Activated naive CD4-positive, alpha-beta T cell treated with anti-CD3 and anti-CD28 coated beads, Interleukin-2, amount 10 ng/mL, durations not matched to agents 7 days and 5 days (primary cell): ENCODE measurements at places on chromosomes 3 and 15.

GRCh38 chr3:104437131-104437750 lies 929.5 kb upstream of the ALCAM start:
- H3K27ac ChIP-seq = no peak overlapping the region
- DNase-seq = no peak
- H3K36me3 ChIP-seq = no peaks in the 10 kb centered on the region
- H3K27me3 ChIP-seq = no peaks in the 10 kb centered on the region

GRCh38 chr3:46208167-46208704 lies at the start of gene CCR1:
CCR1 (minus strand) TSS chr3:46208313; CDS start chr3:46204313, 4,000 bp downstream.
- peak within 1 kb of the TSS; percentile 81 for H3K27ac ChIP-seq
- H3K4me1 ChIP-seq = peaks cover 52% of the 10 kb centered on the region
- H3K27me3 ChIP-seq = peaks cover 12% of the 10 kb centered on the region
- peak; percentile 75 for DNase-seq

DNA sequence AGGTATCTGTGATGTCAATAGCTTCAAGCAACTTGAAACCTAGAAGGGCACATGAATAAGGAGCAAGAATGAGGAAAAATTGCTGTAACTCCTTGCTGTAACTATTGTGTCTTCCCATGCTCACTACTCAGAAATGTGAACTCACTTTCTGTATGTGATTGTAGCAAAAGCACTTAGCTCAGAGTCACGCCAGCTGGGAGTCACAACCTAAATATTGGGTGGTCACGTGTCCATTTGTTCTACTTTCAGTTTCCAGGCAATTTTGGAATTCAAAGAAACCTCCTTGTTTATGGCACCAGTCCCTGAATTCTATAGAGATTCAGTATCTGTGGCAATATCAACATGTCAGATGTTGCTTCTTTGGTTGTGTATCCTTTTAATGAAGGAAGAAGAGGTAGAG lies 241.6 kb upstream of the AZI2 start:
- H3K36me3 ChIP-seq = no peaks in the 10 kb centered on the region
- no peak for DNase-seq
- no peak overlapping the region for H3K27ac ChIP-seq
- H3K27me3 ChIP-seq = no peaks in the 10 kb centered on the region
- no peak overlapping the region for H3K4me3 ChIP-seq

DNA sequence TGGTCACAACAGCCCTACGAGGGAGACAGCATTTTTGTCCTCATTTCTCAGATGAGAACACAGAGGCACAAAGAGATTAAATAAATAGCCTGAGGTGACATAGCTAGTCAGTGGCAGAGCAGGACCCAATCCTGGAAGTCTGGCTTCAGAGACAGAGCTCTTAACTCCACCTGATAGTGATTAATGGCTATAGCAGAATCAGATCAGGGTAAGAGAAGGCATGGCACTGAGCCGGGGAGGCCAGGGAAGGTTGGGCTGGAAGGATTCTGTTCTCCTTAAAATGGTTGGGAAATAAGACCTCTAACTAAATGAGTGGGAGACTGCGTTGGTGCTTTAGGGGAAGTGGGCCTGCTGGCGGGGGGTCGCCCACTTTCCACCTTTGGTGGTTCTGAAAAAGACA lies 104.5 kb downstream of the VGLL4 start:
- no peaks in the 10 kb centered on the region for H3K36me3 ChIP-seq
- H3K27ac ChIP-seq = no peak overlapping the region
- no peaks in the 10 kb centered on the region for H3K4me1 ChIP-seq
- H3K4me3 ChIP-seq = no peak overlapping the region
- DNase-seq = no peak
- H3K27me3 ChIP-seq = no peaks in the 10 kb centered on the region

DNA sequence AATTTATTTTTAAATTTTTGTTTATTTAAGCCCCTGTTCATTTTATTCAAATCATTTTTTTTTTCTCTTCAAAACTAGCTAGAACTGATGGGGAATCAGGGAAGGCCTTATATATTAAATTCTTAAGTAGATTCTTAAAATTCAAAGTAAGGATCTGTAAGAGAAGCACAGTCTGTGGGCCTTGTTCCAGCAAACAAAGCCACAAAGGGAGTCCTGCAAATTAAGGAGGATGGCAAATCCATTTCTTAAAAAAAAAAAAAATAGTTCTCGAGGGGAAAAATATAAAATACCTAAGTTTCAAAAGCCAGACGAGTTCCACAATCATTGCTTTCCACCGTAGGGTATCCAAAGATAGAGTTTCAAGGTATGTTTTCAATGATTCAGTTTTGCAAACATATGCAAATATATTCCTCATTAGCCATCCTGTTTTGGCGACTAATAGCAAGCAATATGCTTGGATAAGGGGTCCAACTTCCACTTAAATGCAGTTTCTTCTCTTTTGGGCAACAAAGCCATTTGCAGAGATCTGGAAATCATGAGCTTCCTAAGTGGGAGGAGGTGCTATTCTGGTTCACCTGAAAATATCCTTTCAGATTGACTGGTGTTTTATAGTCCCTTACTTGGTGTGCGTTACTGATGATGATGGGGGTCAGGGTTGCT lies 46.8 kb downstream of the CDIN1 start:
- no peak overlapping the region for H3K27ac ChIP-seq
- H3K4me3 ChIP-seq = no peak overlapping the region
- H3K27me3 ChIP-seq = no peaks in the 10 kb centered on the region
- no peaks in the 10 kb centered on the region for H3K36me3 ChIP-seq
- H3K4me1 ChIP-seq = no peaks in the 10 kb centered on the region
- DNase-seq = no peak

- DNase-seq = no peak
- no peak overlapping the region for H3K27ac ChIP-seq
- H3K27me3 ChIP-seq = peaks cover 5% of the 10 kb centered on the region
Measured at GRCh38 chr3:23406601-23407000, 203.5 kb downstream of the UBE2E2 start.

DNA sequence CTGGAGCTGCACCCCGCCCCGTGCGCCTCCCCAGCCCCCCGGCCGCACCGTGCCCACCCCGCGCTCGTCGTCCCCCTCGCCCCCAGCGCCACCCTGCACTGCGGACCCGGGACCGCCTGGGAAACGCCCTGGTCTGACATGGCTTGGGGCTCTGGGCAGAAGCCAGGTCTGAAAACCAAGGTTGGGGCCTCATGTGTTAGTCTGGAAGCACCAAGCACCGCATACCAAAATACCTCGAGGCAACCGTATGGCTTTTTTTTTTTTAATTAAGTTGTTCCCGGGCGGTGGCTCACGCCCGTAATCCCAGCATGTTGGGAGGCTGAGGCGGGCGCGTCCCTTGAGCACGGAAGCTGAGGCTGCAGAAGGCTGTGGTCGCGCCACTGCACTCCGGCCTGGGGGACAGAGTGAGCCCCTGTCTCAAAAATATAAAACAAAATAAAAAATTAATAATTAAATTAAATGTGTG lies 91.5 kb upstream of the CHD2 start:
- H3K4me1 ChIP-seq = peaks cover 59% of the 10 kb centered on the region
- peak overlapping the region; percentile 81 for H3K4me3 ChIP-seq
- peaks cover 2% of the 10 kb centered on the region for H3K36me3 ChIP-seq
- no peak for DNase-seq
- H3K27ac ChIP-seq = peak overlapping the region; percentile 99

DNA sequence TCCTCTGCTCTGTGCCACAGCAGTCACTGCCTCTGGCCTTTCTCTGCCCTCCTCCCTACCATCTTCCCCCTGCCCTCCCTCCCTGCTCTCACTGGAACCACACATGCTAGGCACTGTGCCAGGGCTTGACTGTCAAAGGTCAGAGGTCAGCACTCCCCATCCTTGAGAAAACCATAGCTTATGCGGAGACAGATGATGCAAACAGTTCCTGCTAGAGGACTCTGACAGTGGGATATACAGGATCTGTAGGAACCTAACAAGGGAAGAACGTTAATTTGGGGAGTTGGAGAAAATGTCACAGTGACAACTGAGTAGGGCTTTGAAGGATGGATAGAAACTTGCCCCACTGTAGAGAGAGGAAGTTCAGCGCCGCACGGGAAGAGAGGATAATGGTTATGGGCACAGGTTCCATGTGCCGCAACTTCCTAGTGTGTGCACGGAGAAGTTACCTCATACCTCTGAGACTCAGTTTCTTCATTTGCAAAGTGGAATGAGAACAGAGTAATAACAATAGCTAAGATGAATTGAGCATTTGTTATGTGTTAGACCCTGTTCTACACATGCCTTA lies 29.3 kb upstream of the XYLB start:
- no peak for DNase-seq
- H3K36me3 ChIP-seq = no peaks in the 10 kb centered on the region
- no peak overlapping the region for H3K4me3 ChIP-seq
- H3K27me3 ChIP-seq = peaks cover 13% of the 10 kb centered on the region
- H3K4me1 ChIP-seq = no peaks in the 10 kb centered on the region

GRCh38 chr3:174710612-174711011 lies 148.5 kb upstream of the NAALADL2 start:
- no peak overlapping the region for H3K27ac ChIP-seq
- no peak for DNase-seq
- no peak overlapping the region for H3K4me3 ChIP-seq
- no peaks in the 10 kb centered on the region for H3K36me3 ChIP-seq

- H3K4me3 ChIP-seq = no peak overlapping the region
- H3K27ac ChIP-seq = no peak overlapping the region
Measured at GRCh38 chr3:128128251-128128650, 4.6 kb upstream of the RUVBL1 start.

DNA sequence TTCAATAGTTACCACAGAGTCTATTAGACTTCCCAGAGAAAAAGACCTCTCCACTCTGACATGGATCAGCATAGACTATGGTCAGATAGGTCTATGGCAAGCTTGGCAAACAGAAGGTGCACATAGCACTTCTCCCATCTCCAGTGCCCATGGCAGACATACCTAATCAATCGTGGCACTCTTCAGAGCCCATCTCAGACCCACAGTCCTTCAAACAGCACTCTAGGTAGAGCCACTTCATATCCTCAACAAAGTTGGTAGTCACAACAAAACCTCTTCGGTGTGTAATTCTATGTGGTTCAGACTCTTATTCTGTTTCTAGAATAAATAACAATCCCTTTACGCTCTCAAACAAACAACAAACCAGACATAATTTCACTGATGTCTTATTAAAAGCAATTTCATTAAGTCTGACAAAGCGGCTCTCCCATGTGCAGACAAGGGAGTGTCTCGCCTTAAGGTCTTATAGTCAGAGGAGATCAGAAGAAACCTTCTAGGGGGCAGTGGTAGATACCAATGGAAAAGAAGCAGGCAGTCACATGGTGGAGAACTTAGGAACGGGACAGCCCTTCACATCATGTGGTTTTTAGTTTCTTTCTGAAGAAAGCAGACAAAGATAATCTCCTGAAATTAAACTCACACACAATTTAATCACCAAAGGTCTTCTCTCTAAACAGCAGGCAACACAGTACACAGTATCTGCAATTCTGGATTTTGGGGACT lies 483.4 kb downstream of the FOXP1 start:
- no peak overlapping the region for H3K27ac ChIP-seq
- no peaks in the 10 kb centered on the region for H3K27me3 ChIP-seq
- peaks cover 51% of the 10 kb centered on the region for H3K4me1 ChIP-seq
- peaks cover 66% of the 10 kb centered on the region for H3K36me3 ChIP-seq

GRCh38 chr3:191328383-191328961 lies 722 bp upstream of the CCDC50 start:
- H3K4me3 ChIP-seq = peak overlapping the region; percentile 32
- DNase-seq = no peak
- peaks cover 11% of the 10 kb centered on the region for H3K4me1 ChIP-seq
- H3K36me3 ChIP-seq = no peaks in the 10 kb centered on the region
- H3K27me3 ChIP-seq = peaks cover 28% of the 10 kb centered on the region

DNA sequence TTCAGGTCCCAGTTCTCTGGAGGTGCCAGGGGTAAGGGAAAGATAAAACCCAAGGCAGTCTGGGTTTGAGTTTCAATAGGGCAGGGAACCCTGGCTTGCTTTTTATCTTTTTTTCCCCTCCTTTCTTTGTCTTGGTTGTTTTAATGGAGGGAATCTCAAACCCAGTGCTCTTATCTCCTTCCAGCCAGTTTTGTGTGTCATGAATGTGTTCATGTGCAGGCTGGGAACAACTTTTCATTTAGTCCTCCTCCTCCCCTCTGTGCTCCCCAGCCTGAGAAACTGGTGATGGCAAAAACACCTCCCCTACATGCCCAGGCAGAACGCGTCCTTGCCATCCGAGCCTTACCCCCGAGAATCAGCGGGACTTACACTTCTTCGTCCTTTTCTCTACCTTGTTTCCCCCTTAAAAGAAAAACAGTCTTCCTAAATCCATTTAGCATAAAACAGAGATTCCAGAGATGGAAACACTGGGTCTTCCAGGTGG lies 10.9 kb downstream of the SEMA3G start:
- H3K27ac ChIP-seq = no peak overlapping the region
- H3K36me3 ChIP-seq = no peaks in the 10 kb centered on the region
- H3K4me1 ChIP-seq = peaks cover 2% of the 10 kb centered on the region
- DNase-seq = no peak

GRCh38 chr15:44289259-44289790 lies 806 bp downstream of the GOLM2 start:
- H3K36me3 ChIP-seq = peaks cover 18% of the 10 kb centered on the region
- peaks cover 6% of the 10 kb centered on the region for H3K27me3 ChIP-seq
- DNase-seq = no peak
- H3K27ac ChIP-seq = peak overlapping the region; percentile 38

- H3K27me3 ChIP-seq = no peaks in the 10 kb centered on the region
- no peak for DNase-seq
- H3K27ac ChIP-seq = no peak overlapping the region
- no peak overlapping the region for H3K4me3 ChIP-seq
- H3K36me3 ChIP-seq = no peaks in the 10 kb centered on the region
Measured at GRCh38 chr3:172189987-172190603, 150.7 kb downstream of the FNDC3B start.

DNA sequence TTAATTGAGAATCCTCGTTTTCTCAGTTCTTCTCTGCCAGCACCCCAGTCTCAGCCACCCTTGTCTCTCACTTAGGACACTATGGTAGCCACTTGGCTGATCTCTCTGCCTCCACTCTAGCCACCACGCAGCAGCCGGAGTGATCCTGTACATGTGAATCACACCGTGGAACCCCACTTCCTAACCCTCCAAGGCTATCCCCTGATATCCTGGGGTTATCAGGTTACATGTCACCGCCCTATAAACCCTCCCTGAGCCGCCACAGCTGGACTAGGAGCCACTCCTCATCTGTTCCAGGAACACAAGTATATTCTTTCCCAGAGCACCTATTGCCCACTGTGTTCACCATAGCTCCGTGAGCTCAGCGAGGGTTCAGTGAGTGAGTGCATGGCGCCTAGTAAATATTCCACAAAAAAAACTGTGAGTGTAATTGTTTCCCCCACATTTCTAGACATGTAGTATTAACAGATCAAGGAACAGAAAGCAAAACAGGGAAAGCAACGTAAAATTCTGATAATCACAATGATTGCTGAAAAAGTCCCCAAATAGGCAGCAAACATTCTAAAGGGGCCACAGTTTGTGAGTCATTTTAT lies 661 bp upstream of the PARP14 start:
- no peak for DNase-seq
- H3K27ac ChIP-seq = peak overlapping the region; percentile 98
- H3K4me1 ChIP-seq = peaks cover 64% of the 10 kb centered on the region
- peaks cover 32% of the 10 kb centered on the region for H3K36me3 ChIP-seq
- peak overlapping the region; percentile 88 for H3K4me3 ChIP-seq
- H3K27me3 ChIP-seq = no peaks in the 10 kb centered on the region

- DNase-seq = no peak
- H3K4me1 ChIP-seq = no peaks in the 10 kb centered on the region
- no peaks in the 10 kb centered on the region for H3K36me3 ChIP-seq
- H3K27me3 ChIP-seq = no peaks in the 10 kb centered on the region
- H3K4me3 ChIP-seq = no peak overlapping the region
Measured at GRCh38 chr15:83561661-83562060, 92.3 kb upstream of the ADAMTSL3 start.

GRCh38 chr3:173025941-173026340 lies 115.1 kb downstream of the SPATA16 start:
- DNase-seq = no peak
- H3K4me3 ChIP-seq = no peak overlapping the region
- no peak overlapping the region for H3K27ac ChIP-seq
- no peaks in the 10 kb centered on the region for H3K27me3 ChIP-seq
- H3K4me1 ChIP-seq = no peaks in the 10 kb centered on the region
